Activated T-helper 1 cell treated with anti-CD3 and anti-CD28 coated beads, Interleukin-2, amount 50 U/mL, for 16 hours (primary cell): ENCODE measurements at places on chromosomes 7 and 10.

GRCh38 chr7:117895276-117895675 lies 22.0 kb upstream of the CTTNBP2 start:
- DNase-seq, result no peak

GRCh38 chr10:45553155-45553554 lies 119.4 kb downstream of the ZFAND4 start:
- no peak for DNase-seq

- no peak for DNase-seq
These were observed 518.1 kb upstream of the AKR1E2 start for GRCh38 chr10:4307910-4308309.

- no peak for DNase-seq
These were observed 654.0 kb upstream of the MKI67 start for GRCh38 chr10:128780156-128780761.

DNA sequence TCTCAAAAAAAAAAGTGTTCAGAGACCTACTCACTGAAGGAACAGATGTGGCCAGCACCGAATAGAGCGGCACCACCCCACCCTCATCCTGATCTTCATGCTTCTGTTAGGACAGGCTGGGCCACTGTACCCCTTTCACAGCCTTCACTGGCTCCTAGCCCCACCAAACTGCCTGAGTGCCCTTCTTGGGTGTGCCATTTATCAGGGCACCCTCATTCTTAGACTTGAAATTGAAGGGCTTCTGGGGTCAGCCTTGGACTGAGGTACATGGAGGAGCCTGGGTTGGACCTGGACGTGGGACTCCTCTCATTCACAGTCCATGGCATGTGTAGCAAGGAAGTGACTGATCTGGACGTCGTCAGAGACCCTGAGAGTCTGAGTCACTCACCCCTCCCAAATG lies 190.3 kb downstream of the COBL start:
- no peak for DNase-seq

GRCh38 chr7:151351027-151351426 lies 9.4 kb downstream of the NUB1 start:
- no peak for DNase-seq

- no peak for DNase-seq
These were observed 123.0 kb downstream of the CXCL12 start for GRCh38 chr10:44261710-44262455.

DNA sequence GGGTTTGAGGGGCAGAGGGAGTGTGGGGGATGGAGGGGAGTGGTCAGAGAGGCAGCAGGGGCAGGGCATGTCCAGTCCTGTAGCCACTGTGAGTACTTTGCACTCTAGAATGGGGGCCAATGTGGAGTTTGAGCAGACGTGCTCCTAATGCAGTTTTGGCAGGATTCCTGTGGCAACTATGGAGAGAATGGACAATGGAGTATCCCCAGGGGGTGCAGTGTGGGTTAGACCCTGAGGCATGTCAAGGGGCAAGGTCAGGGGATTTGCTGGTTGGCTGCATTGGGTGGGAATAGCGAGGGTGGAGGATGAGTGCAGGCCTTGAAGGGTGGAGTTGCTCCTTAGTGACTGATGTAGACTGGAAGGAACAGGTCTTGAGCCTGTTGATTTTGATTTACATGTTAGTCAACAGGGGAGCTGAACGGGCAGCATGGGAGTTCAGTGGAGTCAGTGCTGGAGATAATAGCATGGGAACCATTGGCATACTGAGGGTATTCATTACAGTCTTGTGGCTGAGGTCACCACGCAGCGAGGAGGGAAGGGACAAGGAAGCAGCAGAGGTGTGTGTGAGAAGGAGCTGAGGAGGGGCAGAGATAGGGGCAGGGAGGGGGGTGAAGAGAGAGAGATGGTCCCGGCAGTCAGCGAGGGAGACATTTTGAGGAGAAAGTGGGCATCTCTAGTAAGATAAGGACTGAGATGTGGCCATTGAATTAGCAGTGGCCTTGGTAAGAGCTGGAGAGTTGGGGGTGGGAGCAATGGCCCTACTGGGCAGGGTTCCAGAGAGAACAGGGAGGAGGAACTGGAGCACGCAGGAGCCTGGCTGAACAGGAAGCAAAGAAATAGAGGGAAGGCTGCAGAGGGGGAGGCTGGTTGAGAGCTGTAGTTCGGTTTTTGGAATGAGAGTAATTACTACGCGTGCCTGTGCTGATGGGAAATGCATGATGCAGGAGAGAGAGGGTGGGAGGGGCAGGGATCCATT lies 112.7 kb downstream of the CCNY start:
- no peak for DNase-seq

GRCh38 chr10:58488921-58489320 lies 23.8 kb upstream of the BICC1 start:
- DNase-seq, result no peak

GRCh38 chr10:122288262-122288661 lies 17.2 kb downstream of the BTBD16 start:
- DNase-seq, result no peak

GRCh38 chr7:139829025-139829774 lies at the start of gene TBXAS1:
Gene TBXAS1 (plus strand): TSS chr7:139829264. CDS start chr7:139829391, 127 bp downstream.
- no peak for DNase-seq

- no peak for DNase-seq
These were observed 45.8 kb downstream of the SUFU start for GRCh38 chr10:102549549-102549948.

DNA sequence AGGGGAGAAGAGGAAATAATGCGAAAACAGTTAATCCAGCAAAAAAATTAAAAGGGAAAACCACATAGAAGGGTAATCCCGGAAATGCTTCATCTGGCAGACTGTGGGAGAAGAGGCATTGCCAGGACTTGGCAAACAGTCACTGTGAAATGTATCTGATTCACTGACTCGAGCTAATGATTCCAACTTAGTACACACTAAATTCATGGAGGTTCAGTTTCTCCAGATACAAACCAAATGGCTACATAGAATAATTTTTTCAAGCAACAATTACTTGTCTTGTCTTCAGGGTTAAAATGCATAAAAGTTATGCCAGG lies 36.4 kb downstream of the GDI2 start:
- DNase-seq, result no peak

DNA sequence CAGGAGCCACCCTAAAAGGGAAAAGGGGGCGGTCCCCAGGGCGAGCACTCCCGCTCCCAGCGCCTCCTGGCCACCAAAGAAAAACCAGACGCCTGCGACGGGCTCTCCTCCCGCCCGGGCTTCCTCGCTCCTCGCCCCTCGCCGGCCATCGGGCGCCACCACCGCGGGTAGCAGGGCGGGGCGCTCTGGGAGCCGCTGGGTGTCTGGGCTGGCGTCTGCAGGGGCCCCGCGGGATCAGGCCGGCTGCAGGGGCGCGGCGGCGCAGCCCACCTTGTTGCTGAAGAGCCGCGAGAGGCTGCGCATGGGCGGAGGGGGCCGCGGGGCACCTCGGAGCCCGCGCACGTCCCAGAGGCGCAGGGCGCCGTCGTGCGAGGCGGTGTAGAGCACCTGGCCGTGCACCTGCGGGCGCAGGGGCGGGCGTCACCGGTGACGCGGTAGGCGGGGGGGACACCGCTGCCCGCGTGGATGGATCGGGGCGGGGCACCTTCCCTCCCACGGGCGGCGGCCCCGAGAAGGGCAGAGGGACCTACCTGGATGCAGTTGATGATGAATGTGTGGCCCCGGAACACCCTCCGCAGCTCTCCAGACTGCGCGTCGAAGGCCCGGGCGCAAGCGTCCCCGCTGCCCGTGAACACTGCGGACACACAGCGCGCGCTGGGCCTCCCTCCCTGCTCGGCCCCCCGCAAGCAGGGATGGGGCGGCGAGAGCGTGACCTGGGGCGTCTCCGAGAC lies 28.3 kb downstream of the WDR86 start:
- DNase-seq, result peak; percentile 43

GRCh38 chr7:76317782-76318487 lies 15.5 kb downstream of the HSPB1 start:
- peak; percentile 93 for DNase-seq

- no peak for DNase-seq
These were observed 115.2 kb upstream of the PCGF5 start for GRCh38 chr10:91105269-91105668.

GRCh38 chr7:91929463-91929862 lies 11.2 kb upstream of the AKAP9 start:
- no peak for DNase-seq

- no peak for DNase-seq
These were observed 9.9 kb upstream of the CXCL12 start for GRCh38 chr10:44394696-44395381.

- no peak for DNase-seq
These were observed 55.4 kb upstream of the CDC14C start for GRCh38 chr7:48868916-48869315.

GRCh38 chr7:157694376-157694665 lies 357.5 kb downstream of the DNAJB6 start:
- no peak for DNase-seq

GRCh38 chr7:106603346-106603745 lies 57.6 kb downstream of the CCDC71L start:
- DNase-seq, result no peak

- no peak for DNase-seq
These were observed 30.6 kb downstream of the RASGEF1A start for GRCh38 chr10:43236176-43236850.

DNA sequence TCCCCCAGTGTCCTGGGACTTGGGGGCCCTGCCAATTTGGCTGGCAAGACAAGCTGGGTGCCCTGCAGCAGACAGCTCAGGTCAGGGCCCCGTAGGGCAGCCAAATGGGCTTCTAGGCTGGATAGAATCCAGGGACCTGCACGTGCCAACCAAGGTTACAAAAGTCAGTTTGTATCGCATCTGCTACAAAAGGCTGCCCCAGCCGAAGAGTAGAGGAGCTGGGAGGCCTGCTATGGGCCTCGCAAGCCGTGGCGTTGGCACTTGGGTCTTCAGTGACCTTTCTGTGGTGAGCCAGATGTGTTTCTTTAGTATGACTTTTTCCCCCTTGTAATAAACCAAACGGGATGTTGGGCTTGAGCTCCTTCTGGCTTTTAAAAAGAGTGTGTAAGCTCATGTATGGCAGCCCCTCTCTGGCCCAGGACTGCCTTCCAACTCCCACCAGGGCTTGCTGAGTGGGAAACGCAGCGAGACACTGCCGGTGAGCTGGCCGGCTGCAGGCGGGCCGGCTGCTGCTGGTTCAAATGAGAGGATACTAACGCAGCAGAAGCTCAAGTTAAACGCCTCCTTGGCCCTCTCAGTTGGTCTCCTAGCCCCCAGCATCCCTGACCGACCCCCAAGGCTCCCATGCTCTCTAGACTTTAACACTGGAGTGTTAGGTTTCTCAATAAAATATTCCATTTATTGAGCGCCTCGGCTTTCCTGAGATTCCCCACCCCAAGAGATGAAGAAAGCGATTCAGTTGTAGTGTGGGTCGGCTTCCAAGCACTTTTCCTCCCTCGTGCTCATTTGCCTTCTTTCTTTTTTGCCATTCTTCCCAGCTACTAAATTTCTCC lies 3.1 kb upstream of the HOXA10 start:
- no peak for DNase-seq

- DNase-seq, result no peak
These were observed 3.5 kb downstream of the CRHR2 start for GRCh38 chr7:30678805-30679204.

DNA sequence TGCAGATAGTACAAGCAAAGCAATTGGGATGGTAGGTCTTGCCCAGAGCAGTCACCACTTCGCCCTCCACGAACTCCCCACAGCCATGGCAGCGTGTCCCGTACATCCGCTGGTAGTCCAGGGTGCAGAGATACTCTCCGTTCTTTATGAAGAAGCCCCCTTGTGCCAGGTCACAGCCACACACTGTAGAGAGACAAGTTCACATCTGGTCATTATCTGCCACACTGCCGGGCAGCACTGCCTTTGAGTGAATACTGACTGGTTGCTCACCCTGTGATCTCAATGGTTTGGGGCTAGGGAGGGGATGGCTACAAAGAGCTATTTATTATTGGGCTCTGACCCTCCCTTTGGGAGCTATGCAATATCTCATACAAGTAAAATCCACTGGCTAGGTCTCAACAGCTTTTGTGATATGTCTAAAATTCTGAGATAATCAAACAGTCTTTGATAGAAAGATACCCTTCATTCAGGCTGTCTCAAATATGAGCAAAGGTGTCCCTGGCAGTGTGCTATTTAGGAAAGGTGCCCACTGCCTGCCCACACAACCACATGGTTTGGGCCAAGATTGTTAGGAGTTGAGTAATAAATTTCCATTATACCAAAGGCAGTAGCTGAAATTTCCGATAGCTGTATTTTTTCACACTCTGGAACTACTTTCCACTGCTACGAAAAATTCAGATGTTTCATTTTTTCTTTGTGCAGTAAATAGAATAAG lies 82.5 kb downstream of the ABLIM1 start:
- no peak for DNase-seq

GRCh38 chr7:140744005-140744404 lies 47.5 kb downstream of the NDUFB2 start:
- DNase-seq, result no peak

DNA sequence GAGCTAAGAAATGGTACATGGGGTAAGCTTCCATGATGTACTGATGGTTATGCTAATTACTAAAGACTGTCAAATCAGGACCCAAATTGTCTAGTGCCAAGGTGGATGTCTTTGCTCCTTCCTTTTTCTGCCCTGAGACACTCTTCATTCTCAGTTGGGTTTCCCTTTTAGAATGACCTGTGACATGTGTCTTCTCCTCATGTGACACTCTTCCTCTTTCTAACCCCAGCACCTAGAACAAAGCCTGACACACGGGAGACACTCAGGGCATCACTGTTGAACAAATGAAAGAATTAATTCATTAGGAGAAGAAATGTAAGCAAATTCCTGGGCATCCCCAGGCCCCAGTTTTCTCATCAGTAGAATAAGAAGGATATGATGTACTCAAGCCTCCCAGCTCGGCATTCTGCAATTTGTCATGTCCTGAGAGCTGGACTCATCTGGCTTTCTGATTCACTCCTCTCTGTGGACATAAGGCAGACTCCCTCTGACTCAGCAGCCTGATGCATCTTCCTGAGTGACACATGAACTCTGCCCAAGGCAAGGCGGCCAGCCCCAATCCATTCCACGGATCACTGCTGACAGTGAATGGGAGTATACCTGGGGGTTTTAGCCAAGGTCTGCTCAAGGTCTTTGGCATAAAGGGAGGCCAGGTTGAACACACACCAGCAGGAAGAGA lies 473.8 kb downstream of the KCNMA1 start:
- no peak for DNase-seq

- DNase-seq, result no peak
These were observed 1.6 kb downstream of the DLX6 start for GRCh38 chr7:97006816-97007582.

- no peak for DNase-seq
These were observed 433.6 kb upstream of the GALNT17 start for GRCh38 chr7:70698219-70698832.

GRCh38 chr10:129877773-129878371 lies 86.2 kb downstream of the EBF3 start:
- DNase-seq, result no peak
